Cardiac atrium fibroblast (primary cell): ENCODE measurements at places on chromosomes 1 and 21. TPM values are rescaled to one million over a fixed set of nuclear protein-coding genes. Genes with fewer than 3 reads are reported as not detected.

TMEM52 gene
- 0.54 TPM in 1 of 2 replicates, not detected in the other for total RNA-seq

KISS1 gene
- total RNA-seq, result not detected in 2 replicates

TRIM45 gene
- total RNA-seq, result 1.1 and 3.1 TPM in 2 replicates

MYOC gene
- not detected in 2 replicates for total RNA-seq
